ENCODE measurements at places on chromosomes 6 and 20.

DNA sequence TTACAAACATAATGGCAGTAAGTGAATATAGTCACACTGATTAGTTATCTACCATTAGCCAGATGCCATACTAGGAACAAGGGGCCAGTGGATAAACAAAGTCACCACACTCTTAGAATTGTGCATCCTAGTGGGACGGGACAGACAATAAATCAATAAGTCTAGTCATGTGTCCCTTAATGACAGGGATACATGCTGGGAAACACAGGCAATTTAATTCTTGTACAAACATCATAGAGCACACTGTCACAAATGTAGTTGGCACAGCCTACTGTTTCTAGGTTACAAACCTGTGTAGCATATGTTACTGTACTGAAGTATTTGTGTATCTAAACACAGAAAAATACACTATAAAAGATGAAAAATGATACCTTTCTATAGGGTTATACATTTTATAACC lies 123.0 kb upstream of the FAM184A start:
- no peak for DNase-seq

DNA sequence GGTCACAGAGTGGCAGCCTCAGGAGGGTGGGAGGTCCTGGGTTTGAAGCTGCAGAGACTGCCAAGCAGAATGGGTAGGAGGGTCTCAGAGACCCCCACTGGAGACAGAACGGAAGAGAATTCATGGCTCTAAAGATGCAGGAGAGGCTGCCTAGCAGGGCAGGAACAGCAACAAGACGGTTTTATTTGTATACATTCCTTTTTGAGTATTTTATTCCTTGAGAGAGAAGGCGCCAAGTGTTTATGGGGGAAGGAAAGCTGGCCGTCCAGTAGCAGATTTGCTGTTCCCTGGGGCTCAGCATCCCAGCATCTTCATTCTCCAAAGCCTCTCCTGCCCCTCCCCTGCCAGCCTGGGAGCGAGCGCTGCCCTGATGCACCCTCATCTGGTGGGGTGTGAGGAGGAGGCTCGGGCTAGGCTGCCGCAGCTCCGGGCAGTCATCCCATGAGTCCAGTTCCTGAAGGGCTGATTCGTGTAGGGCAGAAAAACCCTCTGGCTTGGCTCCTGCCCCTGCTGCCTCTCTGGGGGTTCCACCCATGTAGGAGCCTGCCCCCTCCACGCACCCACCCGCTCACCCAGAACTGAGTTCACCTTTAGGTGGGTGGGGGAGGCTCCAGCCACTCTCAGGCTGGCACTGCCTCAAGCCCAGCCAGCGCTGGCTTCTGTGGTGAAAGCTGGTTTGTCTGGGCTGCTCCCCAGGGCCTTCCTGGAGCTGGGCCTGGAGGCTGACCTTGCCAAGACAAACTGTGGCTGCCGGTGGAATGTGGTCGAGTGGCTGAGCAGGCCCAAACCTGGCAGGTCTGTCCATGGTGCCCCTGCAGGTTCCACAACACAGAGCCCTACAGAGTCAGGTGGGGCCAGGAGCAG lies 32.4 kb downstream of the CPXM1 start:
- DNase-seq: no peak

- DNase-seq: no peak
Observed at GRCh38 chr20:49450281-49450721, 32.2 kb downstream of the KCNB1 start.

- no peak for DNase-seq
Observed at GRCh38 chr6:166169549-166170421, 2.1 kb upstream of the TBXT start.

- no peak for DNase-seq
Observed at GRCh38 chr6:2848851-2849250, 7.2 kb upstream of the SERPINB1 start.

All from stimulated activated CD8-positive, alpha-beta memory T cell treated with anti-CD3 and anti-CD28 coated beads, Interleukin-15, amount 100 ng/mL, for 24 hours (primary cell).